ENCODE measurements at places on chromosomes 4 and X.
A peak's percentile ranks its signal among the peaks of the same experiment; 100 is the strongest.

GRCh38 chr4:121799208-121799823 is 1.8 kb upstream of the EXOSC9 start:
- no peaks in the 10 kb centered on the region for H3K27me3 ChIP-seq
- no peak for DNase-seq
- H3K36me3 ChIP-seq, result no peaks in the 10 kb centered on the region
- peaks cover 12% of the 10 kb centered on the region for H3K4me1 ChIP-seq

DNA sequence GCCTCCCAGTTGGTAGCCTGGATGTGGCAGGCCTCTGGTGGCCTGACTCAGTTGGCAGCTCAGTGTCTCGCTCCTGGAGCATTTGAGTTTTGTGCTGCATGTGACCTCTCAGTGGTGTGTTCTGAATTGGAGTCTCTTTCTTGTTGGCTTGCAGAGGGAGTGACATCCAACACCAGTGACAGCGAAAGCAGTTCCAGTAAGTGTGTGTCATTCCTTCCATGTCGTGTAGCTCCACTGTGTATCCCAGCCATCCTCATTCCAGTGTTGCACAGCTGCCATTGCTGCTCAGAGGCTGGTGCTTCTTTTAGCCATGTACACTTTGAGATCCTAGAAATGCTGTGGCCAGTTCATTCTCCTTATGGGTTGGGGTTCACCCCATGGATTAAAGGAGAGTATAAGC is 52.4 kb downstream of the DLG3 start:
- DNase-seq, result no peak
- H3K36me3 ChIP-seq, result peaks cover 9% of the 10 kb centered on the region
- H3K4me3 ChIP-seq, result no peak overlapping the region
- no peaks in the 10 kb centered on the region for H3K27me3 ChIP-seq
- no peaks in the 10 kb centered on the region for H3K4me1 ChIP-seq
- H3K27ac ChIP-seq, result no peak overlapping the region

DNA sequence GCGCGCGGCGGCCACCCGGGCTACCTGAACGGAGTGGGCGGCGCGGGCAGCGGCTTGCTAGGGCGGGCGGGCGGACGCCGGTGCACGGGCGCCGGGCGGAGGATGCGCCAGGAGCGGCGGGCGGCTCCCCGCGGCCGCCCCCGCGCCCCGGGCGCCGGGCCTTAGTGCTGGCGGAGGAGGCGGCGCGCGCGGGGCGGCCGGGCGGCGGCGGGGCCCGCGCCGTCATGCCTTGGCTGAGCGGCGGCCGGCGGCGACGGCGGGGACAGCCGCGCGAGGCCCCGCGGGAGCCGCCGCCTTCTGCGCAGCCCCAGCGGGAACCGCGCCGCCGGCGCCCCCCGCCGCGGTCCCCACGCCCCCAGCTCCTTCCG is 48.2 kb downstream of the CLDN34 start:
- H3K4me3 ChIP-seq, result peak overlapping the region; percentile 61
- peaks cover 17% of the 10 kb centered on the region for H3K4me1 ChIP-seq
- DNase-seq, result no peak
- H3K36me3 ChIP-seq, result no peaks in the 10 kb centered on the region

- H3K36me3 ChIP-seq, result no peaks in the 10 kb centered on the region
- H3K27me3 ChIP-seq, result no peaks in the 10 kb centered on the region
- no peak for DNase-seq
- no peak overlapping the region for H3K4me3 ChIP-seq
Measured at GRCh38 chr4:70505151-70505748, 13.1 kb upstream of the AMTN start.

DNA sequence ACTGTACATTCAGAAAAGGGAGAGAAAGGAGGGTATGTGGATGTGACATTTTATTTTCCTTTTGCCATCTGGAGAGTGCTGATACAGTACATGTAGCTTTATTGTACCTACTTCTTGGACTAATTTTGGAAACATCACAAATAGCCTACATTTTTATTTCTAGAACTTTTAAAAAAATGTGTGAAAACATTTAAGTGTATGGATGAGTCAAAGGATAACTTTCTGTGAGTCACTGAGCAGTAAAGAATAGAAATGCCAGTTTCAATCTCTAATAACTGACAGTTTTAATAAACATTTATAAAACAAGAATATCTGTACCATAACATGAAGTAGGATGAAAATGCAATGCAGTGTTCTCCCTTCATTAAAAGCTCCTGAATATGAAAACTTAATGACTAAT is 374.4 kb upstream of the NWD2 start:
- no peaks in the 10 kb centered on the region for H3K4me1 ChIP-seq
- no peak overlapping the region for H3K4me3 ChIP-seq
- no peak for DNase-seq
- H3K36me3 ChIP-seq, result no peaks in the 10 kb centered on the region
- no peak overlapping the region for H3K27ac ChIP-seq
- no peaks in the 10 kb centered on the region for H3K27me3 ChIP-seq

- no peak overlapping the region for H3K27ac ChIP-seq
- no peak overlapping the region for H3K4me3 ChIP-seq
- H3K4me1 ChIP-seq, result no peaks in the 10 kb centered on the region
- H3K36me3 ChIP-seq, result no peaks in the 10 kb centered on the region
- DNase-seq, result no peak
Measured at GRCh38 chrX:147739196-147739595, 172.5 kb upstream of the FMR1 start.

GRCh38 chrX:56986138-56986537 is 9.2 kb downstream of the SPIN3 start:
- no peak for DNase-seq
- H3K4me3 ChIP-seq, result no peak overlapping the region
- no peaks in the 10 kb centered on the region for H3K4me1 ChIP-seq
- no peaks in the 10 kb centered on the region for H3K27me3 ChIP-seq
- no peaks in the 10 kb centered on the region for H3K36me3 ChIP-seq
